ENCODE measurements at places on chromosomes 7 and 10.

DNA sequence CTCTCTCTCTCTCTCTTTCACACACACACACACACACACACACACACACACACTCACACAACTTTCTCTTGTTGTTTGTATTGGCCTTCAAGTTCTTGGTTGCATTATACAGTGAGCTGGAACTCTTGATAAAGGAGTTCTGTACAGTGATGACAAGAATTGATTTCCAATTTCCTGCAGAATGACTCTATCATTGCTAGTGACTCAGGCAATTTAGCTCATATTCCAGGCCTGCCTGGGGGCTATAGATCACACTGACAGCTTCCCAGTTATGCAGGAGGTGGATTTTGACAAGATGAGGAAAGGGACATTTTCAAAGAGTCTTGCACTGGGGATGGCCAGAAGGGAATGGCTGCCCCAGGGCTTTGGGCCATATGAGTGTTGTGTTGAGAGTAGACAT lies 508.8 kb downstream of the TYW1 start:
- DNase-seq: no peak

DNA sequence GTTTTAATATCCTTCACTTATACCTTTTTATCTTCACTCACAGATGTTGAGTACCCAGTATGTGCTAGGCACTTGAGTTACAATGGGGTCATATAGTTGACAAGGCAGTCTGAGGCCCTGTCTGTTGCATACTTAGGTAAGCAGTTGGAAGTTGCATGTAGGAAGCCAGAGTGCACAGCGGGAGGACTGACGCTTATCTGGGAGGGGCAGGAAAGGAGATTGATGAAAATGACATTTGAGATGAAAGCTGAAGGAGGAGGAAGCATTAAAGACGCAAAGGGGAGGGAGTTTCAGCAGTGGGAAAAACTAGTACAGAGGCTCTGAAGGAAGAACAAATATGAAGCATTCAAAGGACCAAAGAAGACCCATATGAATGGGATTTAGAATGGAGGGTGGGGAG lies 266.2 kb downstream of the HTR7 start:
- no peak for DNase-seq

GRCh38 chr10:22651276-22651980 lies 63.0 kb downstream of the PIP4K2A start:
- DNase-seq: peak; percentile 16

GRCh38 chr7:44348851-44349781 lies 23.7 kb upstream of the CAMK2B start:
- DNase-seq: no peak

DNA sequence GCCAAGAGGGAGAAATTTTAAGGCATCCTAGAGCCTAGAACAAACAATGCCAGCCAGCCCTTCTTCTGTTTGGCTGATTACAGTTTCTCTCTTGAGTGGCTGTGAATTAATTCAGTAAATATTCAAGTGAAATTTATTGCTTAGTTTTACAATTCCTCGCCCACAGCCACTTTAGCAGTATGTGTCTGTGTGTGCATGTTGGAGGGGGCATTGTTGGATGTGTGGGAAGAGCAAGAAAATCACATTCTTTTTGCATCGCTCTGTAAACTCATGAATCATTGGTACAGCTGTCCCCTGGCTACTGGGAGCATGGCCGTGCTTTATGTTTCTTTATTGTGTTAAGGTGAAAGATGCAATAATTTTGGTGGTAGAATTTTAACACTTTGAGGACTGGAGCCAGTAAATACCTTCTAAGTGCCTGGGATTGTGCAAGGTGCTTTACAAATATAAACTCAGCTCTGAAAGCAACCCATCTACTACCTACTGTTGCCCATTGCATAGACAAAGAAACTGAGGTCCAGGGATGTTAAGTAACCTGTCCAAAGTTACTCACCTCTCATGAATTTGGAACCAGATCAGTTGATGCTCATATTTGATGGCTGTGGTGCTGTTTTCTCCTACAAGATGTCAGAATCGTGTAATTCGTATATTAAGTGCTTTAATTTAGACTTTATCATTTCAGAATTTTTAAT lies 89.9 kb upstream of the BTBD16 start:
- no peak for DNase-seq

DNA sequence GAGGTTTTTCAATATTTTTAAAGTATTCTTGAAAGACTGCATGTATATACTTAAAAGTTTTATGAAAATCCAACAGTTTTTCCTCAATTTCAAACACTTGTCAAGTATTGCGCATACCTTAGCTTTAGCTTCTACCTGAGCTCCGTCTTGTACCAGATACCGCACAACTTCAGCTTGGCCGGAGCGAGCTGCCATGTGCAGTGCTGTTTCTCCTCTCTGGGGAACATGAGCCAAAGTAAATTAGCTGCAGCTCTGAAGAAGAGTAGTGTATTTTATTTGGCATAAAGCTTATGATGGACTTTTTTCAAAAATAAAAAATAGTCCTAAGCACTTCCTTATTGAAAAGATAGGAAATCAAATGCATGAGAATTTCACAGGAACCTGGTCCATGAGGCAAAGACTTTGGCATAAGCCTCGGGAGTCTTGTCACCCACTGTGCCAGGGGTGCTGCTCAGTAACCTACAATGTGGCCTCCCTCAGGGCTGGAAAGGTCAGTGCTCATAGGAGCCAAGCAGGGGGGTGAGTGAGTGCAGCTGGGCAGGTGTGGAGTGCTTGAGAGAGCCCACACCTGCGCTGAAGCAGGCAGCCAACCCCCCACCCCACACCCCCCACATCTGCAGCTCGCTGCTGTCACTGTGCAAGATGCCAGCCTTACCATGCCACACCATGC lies 189.5 kb downstream of the ANK3 start:
- DNase-seq: no peak
